Activated CD4-positive, alpha-beta T cell treated with anti-CD3 and anti-CD28 coated beads, Interleukin-2, amount 10 ng/mL, durations not matched to agents 24 days and 14 days (primary cell): ENCODE measurements at places on chromosomes 16 and 17. TPM values are rescaled to one million over a fixed set of nuclear protein-coding genes. Genes with fewer than 3 reads are reported as not detected.

The CDH3 gene
- 0.19 and 0.37 TPM in 2 replicates for total RNA-seq

The OR1F1 gene
- total RNA-seq: not detected in 2 replicates

The SRL gene
- not detected in 2 replicates for total RNA-seq

The ZFPM1 gene
- total RNA-seq: 17.9 and 19.3 TPM in 2 replicates

The CA5A gene
- total RNA-seq: not detected in 2 replicates

The EVPLL gene
- total RNA-seq: not detected in 2 replicates

The MMP2 gene
- total RNA-seq: not detected in 2 replicates

The KRT12 gene
- not detected in 2 replicates for total RNA-seq

The KRT31 gene
- not detected in 2 replicates for total RNA-seq

The GRAP gene
- 9.2 and 9.7 TPM in 2 replicates for total RNA-seq

The HS3ST3A1 gene
- total RNA-seq: 2.3 and 3.7 TPM in 2 replicates

The CARD14 gene
- not detected in 2 replicates for total RNA-seq

The MYCBPAP gene
- 3.5 TPM in 2 replicates for total RNA-seq

The ITGAD gene
- total RNA-seq: not detected in 2 replicates

The HYDIN gene
- not detected in 2 replicates for total RNA-seq
